GM18507 (cell line): ENCODE measurements at places on chromosomes 7 and 10.

DNA sequence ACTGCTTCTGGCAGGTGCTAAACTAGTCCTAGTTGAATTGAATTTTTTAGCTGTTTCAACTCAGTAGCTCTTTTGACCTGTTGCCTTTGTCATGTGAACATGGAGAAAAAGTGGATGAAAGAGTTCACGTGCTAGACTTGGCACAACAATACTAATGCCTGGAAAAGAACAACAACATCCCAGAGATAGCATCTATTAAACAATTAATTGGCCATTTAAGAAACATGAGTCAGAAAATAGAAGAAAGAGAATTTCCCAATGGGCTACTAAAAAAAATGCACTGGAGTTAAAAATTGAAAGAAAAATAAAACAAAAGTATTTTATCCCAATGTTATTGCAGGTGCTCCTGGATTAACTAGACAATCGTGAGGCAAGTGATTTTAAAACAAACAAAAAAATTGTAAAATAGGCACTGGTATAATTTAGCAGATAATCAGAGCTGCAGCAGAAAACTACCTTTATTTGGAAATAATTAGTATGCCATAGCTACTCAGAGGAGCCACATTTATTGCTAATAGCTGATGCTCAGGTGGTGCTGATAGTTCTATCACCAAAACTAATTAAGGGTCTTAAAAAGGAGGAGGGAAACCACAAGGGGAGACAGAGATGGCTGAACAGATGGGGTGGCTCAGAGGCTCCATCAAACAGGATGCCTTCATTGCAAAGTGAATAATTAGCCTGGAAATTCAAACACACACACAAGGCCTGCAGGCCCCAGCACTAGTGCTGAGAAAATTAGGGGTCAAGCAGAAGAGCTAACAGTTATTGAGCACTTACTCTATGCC is 17.6 kb downstream of the CCDC71L start:
- DNase-seq, result no peak

GRCh38 chr10:55631071-55631654 is 729.9 kb downstream of the ZWINT start:
- DNase-seq, result no peak

DNA sequence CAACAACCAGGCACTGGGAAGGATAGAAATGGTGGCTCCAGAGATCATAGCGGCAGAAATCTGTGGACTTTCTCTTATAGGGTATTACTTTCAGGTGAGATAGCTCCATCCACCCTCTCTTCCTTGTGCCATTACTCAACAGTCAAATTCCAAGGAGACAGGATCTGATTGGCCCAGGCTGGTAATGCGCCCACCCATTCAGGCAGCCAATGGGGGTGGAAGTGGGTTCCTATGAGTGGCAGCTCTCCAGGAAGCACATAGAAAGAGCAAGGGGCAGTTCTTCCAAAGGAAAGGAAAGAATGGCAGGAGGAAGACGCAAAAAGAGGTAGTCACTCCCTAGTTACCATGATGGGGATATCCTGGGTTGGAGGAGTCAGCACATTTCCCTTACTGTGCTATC is 94.4 kb downstream of the STRA8 start:
- DNase-seq, result no peak

GRCh38 chr10:22752272-22752889 is 38.0 kb upstream of the PIP4K2A start:
- no peak for DNase-seq

DNA sequence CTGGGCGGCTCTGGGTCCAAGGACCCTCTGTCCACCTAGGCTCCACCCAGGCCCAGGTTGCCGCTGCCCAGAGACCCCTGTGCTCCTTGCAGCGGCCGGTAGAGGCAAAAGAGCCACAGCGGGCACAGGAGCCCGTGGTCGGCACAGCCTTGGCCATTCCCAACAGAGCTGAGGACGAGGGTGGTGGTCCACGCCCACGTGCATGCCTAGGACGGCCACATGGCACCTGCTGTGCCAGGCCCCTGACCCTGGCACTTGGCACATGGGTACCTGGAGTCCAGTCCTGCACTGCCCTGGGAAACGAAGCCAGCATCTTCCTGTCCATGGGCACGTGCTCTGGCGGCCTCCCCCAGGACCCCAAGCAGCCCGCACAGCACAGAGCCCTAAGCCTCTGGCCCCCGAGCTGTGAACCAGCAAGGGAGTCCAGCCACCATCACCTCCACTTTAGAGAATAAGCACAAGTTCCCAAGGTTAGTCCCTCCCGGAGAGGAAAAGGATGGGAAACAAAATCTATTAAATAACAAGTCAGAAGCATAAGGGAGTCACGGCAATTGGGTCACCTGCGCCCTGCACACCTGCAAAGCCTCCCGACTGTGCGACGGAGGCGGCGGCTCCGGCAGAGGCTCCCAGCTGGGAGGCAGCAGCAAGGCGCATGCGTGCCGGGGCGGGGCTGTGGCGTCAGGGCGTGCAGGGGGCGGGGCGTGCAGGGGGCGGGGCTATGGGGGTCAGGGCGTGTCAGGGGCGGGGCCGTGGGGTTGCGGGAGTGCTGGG is 59.1 kb downstream of the STK32C start:
- peak; percentile 39 for DNase-seq

DNA sequence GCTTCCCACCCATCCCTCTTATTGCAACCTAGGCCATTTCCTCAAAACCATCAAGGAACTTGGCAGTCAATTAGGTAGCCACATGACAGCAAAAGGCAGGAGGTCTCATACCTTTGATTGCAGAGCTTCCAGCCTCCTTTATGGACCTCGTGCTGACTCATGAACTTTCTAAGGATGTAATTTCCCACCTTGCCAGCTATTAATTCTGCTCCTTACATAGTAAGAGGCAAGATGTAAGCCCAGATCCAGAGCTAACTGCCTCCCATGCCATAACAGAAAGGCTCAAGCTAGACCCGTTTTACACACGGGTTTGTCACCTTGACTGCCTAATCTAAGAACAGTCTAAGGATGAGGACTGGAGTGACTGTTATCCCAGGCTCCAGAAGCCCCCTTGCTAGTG is 565.7 kb downstream of the KCNMA1 start:
- DNase-seq, result no peak

DNA sequence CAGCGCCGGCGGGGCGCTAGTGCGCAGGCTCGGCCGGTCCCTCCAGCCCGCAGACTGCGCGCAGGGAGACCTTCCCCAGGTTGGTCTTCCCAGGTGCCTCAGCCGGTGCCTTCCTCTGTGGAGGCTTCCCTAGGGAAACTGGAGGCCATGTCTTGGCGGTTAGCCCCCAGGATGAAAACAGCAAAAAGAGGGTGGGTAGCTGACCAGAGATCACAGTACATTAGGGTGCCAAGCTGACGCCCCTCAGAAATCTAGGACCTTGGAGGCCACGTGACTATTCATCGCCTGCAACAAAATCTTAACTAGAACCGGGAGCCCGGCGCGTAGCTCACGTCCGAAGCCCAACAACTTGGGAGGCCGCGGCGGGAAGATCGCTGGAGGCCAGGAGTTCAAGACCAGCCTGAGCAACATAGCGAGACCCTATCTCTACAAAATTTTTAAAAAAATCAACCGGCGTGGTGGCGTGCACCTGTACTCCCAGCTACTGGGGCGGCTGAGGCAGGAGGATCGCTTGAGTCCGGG is 327 bp upstream of the FIS1 start:
- no peak for DNase-seq

- no peak for DNase-seq
Measured at GRCh38 chr7:127870231-127870907, 160.9 kb downstream of the LRRC4 start.

- DNase-seq, result no peak
Measured at GRCh38 chr10:80461208-80462183, 7.4 kb downstream of the TSPAN14 start.

DNA sequence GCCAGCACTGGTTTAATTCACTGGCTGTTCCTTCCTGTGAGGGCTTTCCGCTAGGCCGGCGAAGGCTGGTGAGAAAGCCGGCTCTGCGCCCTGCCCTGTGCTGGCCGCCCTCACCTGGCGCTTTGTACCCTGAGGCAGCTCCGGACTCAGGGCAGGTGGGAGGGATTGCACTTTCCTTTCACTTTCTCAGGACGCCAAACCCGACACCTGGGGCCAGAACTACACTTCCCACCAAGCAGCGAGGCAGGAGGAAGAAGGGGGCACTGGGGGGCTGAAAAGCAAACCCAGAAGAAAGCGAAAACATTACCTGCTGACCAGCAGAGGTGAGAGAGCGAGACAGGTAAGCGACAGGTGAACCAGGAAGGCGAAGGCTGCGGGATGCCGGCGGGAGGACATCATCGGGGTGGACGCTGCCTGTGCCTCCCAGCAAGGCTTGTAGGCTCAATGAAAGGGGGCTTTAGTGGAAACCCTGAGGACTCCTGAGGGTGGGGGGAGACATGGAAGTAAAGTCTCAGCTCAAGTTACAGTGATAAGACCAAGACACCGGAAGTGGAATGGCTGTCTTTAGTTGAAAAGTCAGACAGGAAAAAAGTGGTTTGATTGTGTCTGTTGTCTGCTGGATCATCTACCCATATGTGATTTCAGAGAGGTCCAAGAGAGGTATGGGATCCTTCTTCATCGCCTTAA is at the start of gene RAB19:
RAB19 (plus strand) TSS at position 181 of the 687 bp plus-strand sequence. CDS start 3,589 bp downstream, outside the sequence.
- DNase-seq, result no peak

GRCh38 chr7:133613250-133613790 is 360.4 kb downstream of the EXOC4 start:
- DNase-seq, result no peak

DNA sequence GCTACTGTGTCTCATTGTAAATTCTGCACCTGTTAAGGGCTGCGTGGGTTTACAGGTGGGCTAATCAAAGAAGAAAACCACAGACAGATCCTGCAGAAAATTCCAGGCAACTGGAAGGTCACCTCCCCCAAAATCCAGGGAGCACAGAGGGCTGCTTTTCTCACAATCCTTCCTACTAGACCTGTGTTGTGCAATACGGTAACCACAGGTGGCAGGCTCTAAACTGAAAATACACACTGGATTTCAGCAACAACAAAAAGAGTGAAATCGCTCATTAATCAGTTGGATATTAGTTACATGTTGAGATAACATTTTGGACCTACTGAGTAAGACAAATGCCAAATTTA is 83.2 kb downstream of the SLC16A9 start:
- no peak for DNase-seq

GRCh38 chr7:1713502-1714484 is 43.7 kb downstream of the ELFN1 start:
- DNase-seq, result no peak

DNA sequence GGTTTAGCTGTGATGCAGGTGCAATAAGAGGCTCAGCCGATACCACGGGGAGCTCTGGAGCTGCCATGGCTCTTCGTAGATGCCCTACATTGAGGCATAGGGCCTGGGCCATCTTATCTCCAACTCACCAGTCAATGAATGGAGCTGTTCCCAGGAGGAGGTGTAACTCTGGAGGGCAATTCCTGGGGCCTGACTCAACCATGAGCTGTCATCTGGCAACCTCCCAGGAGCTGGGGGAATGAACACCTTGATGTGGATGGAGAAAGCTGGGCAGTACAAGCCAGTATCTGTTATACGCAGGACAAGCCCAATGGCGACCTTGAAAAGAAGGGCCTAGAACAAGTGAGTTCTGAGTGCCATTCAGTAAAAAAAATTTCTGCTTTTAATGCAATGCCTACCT is 224.0 kb upstream of the PLXDC2 start:
- DNase-seq, result no peak

DNA sequence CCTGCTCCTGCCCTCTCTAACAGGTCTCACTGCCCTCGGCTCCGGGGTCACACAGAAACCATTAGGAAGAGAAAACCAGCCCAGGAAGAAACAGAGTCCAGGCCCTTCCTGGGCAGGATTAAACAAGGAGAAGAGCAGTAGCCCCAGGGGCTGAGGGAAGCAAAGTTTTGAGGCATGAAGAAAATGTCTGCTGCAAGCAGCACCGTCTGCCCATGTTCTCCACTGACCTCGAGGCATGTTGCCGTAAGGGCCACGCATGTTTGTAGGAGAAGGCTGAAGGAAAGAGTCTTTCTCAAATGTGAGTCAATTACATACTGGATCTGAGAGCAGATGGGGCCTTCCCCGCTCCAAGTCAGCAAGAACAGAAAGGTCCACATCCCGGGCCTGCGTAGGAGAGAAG is 4.2 kb downstream of the ZNF746 start:
- no peak for DNase-seq
